ENCODE measurements at places on chromosomes 16 and 17. TPM values are rescaled to one million over a fixed set of nuclear protein-coding genes. Genes with fewer than 3 reads are reported as not detected.
A peak's percentile ranks its signal among the peaks of the same experiment; 100 is the strongest.

DNA sequence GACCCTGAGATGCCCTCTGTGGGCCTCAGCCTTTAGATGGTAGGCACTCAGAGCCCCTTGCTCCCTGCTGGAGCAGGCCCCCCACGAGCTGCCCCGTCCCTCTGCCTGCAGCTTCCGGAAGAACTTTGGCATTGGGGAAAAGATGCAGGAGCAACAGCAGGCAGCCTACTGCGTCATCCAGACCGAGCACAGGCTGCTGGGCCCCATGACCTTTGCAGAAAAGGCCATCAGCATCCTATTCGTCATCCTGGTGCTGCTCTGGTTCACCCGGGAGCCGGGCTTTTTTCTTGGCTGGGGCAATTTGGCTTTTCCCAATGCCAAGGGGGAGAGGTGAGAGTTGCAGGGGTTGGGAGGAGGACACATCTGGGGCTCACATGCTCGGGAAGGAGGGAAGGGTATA lies 12.7 kb upstream of the FOXN1 start:
- no peak for DNase-seq

GRCh38 chr17:28433721-28434120 lies 27.7 kb upstream of the SLC46A1 start:
- no peak for DNase-seq

DNA sequence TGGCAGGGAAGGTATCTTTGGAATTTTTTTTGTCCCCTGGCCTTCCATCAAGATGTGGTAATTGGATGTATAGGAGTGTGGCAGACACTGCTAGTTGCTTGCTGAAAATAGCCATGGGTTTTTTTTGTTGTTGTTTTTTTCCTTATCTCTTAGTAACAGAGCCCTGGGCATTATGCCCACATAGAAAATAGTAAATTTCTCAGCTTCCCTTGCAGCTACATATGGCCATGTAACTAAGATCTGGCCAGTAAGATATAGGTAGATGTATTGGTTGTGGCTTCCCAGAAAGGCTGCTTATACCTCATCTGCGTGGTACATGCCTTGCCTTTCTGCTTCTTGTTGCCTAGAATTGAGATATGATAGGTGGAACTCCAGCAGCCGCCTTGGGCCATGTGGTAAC lies 349.9 kb downstream of the CPPED1 start:
- DNase-seq = no peak

GRCh38 chr17:14270508-14270907 lies 30.4 kb upstream of the HS3ST3B1 start:
- no peak for DNase-seq

Gene IL17C
- not detected for total RNA-seq

DNA sequence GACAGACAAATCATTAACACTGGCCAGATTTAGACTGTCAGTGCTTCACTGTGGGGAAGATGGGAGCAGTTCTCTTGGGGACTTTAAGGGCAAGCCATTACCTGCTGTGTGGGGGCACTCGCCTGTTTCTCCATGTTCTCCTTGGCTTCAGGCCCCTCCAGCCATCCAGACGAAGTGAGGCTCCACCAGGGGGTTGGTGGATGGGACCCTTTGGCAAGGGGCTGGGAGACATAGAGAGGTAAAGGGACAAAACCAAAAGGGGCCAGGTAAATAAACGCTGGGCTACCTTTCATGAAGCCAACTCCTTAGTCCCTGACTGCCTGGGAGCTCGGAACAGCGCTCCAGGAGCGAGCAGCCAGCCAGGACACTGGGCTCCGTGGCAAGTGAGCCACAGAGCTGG lies 14.0 kb downstream of the TBX4 start:
- DNase-seq = no peak

Gene FZD2
- 28.5 TPM for total RNA-seq

- DNase-seq = no peak
Observed at GRCh38 chr17:47741793-47742145, 8.7 kb downstream of the TBX21 start.

- DNase-seq = no peak
Observed at GRCh38 chr17:73271072-73271471, 9.4 kb upstream of the CPSF4L start.

DNA sequence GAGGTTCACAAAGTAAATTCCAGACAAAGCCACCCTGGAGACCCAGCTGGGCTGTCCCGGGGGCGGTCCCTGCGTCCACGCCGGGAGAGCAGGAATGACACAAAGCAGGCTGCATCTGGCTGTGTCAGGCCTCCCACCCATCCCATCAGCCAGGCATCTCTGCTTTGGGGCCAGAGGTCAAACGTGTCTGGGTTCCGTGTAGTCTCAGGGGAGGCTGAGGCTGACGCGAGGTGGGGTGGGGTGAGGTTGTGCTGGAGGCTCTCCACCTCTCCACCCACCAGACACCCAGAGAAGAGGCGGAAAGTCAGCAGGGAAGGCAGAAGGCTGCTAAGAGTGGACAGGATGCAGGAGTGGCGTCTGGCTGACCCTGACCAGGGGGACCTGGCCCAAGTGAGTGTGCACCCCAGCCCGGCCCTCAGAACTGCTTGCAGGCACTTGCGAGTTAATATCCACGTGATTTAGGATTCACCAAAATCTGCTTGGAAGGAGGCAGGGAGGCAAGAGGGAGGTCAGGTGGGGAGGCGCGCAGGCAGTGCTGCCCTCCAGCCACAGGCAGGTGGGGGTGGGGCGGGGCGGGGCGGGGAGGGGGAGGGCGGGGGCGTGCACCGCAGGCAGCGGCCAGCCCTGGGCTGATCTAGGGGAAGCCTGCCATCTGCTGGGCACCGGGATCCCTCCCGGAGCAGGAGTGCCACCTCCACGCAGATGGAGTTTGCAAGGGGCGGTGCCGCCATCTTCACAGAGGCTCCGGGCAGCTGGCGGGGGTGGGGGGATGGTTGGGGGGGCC lies 44.3 kb downstream of the TBC1D16 start:
- DNase-seq = peak; percentile 94

GRCh38 chr17:7014995-7015958 lies 2.9 kb downstream of the RNASEK start:
- no peak for DNase-seq

- no peak for DNase-seq
Observed at GRCh38 chr17:60135951-60136666, 13.7 kb upstream of the CA4 start.

Gene PIMREG
- total RNA-seq = 24.3 TPM

DNA sequence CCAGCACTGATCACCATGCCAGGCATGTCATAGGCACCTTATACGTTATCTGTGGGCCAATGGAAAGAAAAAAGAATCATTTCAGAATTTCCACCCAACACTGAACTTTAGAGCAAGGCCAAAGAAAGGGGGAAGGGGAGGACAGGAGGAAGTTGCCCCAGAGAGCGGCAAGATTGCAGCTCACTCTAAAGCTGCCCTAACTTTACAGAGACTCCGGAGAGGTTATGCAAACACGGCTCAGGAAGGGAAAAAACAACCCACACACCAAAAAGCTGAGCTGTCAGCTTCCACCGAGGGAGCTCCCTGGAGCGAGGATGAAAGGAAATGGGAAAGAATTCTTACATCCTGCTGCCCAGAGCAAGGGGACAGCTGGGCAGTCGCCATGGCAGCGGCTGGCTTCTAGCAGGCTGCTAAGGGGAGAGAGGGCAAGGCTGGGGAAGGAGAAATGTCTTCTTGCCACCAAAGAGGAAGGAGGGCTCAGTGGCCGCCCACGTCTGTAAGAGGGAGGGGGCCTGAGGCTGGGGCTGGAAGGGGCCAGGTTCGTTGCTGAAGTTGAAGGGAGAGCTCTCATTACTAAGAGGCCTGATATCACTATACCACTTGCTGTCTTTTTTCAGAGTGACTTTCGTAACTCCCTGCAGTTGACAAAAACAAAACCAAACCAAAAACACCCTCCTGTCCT lies 18.2 kb downstream of the COTL1 start:
- no peak for DNase-seq

DNA sequence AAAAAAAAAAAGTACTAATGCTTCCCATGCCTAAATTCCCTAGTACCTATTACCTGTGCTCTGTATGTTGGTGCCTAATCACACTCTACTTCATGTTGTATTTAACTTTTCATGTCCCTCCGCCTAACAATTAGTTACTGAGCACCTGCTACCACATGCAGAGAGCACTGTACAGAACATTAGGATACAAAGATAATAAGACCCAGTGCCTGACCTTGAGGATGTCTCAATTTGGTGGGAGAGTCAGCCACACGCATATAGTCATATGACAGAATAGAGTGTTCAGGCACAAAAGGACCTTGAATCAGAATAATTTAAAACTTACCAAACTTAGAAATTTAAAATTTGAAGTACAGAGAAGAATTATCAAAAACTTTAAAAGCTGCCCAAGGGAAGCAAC lies 42.1 kb downstream of the USP31 start:
- DNase-seq = no peak

- DNase-seq = no peak
Observed at GRCh38 chr16:86949630-86950029, 367.6 kb downstream of the C16orf95 start.

Gene HBQ1
- total RNA-seq = not detected

GRCh38 chr17:45934044-45934979 lies 40.0 kb downstream of the MAPT start:
- no peak for DNase-seq

DNA sequence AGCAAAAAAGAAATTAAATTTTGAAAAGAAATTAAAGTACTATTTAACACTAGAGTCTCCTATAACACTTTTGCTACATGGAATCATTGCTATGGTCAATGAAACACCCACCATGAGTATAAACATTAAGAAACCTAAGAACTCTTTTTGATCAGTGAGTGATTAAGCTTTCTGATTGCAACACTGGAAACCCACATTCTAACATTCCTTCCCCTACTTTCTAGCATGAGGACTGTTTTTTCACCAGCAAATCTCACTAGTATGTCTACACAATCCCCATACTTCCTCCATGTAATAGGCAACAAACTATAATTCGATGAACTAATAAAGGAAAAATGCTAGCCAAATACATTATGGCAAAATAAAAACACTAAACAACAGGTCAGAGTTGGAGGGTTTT lies 54.7 kb downstream of the SKAP1 start:
- DNase-seq = no peak

- DNase-seq = no peak
Observed at GRCh38 chr16:66741950-66742808, 9.2 kb downstream of the DYNC1LI2 start.

GRCh38 chr17:12209632-12210191 lies 189.0 kb downstream of the MAP2K4 start:
- DNase-seq = no peak

Gene ATP1B2
- not detected for total RNA-seq

- no peak for DNase-seq
Observed at GRCh38 chr16:6483469-6484033, 849.1 kb upstream of the RBFOX1 start.

Gene GUCY2D
- total RNA-seq = not detected

DNA sequence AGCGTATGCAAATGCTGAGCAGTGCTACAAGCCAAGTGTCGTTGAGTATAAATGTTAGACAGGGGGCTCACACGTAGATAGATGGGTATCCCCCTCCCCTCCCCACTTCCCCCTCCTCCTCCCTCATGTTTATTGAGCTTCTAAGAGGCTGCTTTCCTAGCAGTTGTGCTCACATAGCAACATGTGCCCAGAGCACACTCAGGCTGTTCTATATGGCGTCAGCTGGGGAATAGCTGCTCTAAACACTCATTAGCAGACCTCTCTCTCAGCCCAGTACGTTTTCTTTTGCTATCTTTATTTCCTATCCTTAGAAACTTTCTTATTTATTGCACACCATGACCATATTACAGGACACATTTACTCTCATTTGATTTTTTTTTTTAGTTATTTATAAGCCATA lies 1.8 kb downstream of the KCNJ2 start:
- DNase-seq = no peak

DNA sequence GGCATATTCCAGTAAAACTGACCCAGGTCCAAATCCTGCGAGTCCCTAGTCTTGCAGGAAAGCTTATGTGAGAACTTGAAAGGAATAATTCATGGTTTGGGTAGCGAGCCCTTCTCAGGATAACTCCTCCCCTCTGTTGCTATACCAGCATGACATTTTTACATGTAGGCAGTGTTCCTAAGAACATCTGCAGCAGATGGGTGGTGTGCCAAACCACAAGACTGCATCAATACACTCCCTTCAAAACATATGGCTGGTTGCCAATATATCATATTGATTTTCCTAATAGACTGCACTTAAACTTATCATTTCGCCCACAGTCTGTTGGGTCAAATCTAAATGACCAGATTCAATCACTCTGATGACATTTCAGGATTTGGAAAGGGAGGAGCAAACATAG lies 19.9 kb downstream of the PSME3IP1 start:
- DNase-seq = no peak

GRCh38 chr17:50853781-50854180 lies 12.4 kb downstream of the TOB1 start:
- no peak for DNase-seq

DNA sequence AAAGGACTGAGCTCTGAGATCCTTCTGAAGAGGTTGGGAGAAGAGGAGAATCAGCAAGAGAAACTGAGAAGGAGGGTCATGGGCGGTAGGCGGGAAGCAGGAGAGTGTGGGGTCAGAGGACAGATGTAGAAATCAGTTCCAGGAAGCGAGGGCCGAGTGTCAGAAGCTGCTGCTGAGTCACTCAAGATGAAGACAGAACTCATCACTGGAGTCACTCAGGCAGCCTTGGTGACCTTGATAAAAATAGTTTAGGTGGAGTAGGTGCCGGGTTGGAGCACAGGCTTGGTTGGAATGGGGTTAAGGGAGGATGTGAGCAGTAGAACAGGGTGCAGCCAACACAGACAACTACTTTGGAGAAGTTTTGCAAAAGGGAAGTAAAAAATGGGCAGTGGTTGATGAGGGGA lies 6.1 kb upstream of the ITGAM start:
- no peak for DNase-seq

GRCh38 chr17:34616148-34616547 lies 36.8 kb downstream of the TMEM132E start:
- no peak for DNase-seq

DNA sequence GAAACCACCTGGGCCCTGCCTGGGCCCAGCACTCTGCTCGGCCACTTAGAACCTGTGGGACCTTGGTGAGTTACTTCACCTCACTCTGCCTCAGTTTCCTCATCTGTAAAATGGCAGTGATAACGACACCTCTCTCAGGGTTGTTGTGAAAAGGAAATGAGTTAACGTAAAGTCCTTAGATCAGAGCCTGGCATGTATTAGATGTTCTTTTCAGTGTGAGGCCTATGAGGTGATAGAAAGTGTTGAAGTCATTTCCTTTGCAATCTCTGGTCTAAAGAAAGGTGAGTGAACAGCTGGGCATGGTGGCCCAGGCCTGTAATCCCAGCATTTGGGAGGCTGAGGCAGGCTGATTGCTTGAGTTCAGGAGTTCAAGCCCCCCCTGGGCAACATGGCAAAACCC lies 51.7 kb upstream of the LGALS9 start:
- no peak for DNase-seq

- DNase-seq = no peak
Observed at GRCh38 chr16:47732523-47733111, 271.5 kb downstream of the PHKB start.
